ENCODE measurements at places on chromosomes 2 and 18.
A peak's percentile ranks its signal among the peaks of the same experiment; 100 is the strongest.

DNA sequence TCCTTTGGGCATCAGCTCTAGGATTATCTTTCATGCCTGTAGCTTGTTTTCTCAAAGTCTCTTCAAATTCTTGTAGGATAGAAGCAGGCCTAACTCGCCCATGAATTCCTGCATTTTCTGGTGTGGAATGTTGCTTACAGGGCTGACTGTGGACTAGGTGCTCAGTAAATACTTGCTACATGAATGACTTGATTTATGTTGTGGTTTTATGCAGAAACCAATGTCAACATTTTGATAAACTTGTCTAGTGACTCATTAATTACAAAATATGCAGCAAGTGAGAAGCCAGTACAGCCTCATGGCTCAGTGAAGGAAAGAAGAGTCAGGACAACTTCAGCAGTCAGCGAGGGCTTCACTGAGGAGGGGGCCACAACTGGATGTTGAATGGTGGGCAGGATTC lies 110.6 kb upstream of the SIX2 start:
- DNase-seq: no peak

DNA sequence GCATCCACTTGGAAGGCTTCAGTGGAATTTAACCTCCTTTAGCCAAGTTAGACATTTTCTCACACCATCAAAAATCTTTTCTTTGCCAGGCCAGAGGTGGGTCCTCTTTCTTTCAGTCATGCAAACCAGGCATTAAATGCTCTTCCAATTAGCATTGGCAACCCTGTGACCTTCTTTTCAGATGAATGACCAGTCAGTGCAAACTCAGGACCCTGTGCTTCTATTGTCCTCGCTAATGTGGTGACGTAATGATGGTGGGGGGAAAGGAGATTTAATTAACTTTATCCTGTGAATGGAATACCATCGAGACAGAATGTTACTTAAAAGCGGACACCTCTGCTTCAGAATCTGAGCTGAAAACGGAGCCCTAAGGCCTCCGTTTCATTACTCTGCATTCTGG lies 23.2 kb upstream of the STPG4 start:
- DNase-seq: no peak

DNA sequence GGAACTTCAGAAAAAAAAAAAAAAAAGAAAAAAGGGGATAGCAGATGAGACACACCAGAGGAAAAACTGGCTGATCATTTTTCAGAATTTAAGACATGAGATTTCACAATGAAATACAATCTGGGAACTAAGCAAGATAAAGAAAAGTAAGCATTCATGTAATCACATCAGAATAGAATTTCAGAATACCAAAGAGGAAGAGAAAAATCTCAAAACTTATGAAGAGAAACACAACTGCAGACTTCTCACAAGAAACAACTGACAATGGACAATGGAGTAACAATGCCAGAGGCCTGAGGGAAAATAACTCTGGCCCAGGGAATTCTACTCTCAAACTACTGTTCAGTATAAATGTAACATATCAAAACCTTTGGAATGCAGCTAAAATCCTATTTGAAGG lies 13.2 kb upstream of the RRM2 start:
- DNase-seq: no peak

DNA sequence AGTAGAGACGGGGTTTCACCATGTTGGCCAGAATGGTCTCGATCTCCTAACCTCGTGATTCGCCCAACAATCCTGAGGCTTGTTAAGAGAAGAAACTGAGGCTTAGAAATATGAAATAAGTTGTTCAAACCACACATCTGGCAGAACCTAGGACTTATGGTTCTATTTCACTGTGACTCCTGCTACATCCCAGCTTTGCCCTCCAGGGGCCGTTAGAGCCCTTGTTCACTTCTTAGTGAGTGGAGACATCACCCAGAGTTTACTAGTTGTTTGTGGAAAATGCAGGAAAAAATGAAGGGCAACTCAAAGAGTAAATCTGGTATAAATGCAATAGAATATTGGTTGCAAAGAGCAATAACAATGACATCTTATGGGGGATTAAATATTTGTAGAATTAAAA lies 43.9 kb downstream of the MARCHF4 start:
- no peak for DNase-seq

DNA sequence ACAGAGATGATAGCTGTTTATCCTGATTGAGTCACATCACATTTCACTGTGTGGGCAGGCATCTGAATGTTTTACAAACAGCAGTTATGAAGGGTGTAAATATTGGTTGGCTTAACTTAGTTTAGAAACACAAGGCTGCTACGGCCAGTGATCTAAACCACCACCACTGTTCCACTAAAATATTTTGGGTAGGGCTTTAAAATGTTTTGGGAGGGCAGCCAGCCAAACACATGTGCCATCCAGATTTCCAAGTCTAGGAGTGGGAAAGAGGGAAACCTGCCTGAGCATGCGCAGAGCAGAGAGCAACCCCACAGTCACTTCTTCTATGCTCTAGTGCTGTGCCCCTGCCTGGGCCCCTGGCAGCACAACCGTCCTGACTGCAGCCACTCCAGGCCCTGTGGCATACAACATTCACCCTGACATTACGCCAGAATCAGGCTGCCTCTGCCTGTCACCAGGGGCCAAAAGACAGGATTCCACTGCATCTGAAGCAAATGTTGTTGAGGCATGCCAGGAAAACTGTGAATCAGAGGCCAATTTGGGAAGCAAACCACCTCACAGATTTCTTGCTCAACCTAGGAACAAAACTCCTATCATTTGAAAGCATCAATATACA lies 74.8 kb upstream of the COL5A2 start:
- no peak for DNase-seq

- DNase-seq: no peak
These were observed 23.8 kb downstream of the SOWAHC start for GRCh38 chr2:109637749-109638570.

DNA sequence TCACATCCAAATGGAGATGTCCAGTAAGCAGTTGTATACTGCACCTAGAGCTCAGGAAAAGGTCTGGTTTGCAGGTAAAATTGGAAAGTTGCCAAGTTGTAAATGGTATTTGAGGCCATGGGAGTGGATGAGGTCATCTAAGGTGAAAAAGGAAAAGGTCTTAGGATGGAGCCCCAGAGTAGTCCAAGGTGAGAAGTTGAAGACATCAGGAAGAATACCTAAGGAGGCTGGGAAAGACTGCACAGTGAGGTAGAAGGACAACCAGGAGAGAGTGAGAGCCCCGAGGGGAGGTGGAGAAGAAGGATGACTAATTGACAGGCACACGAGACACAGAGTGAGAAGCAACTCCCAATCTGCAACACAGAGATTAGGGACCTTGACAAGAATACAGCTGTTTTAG lies 10.7 kb downstream of the DPP4 start:
- DNase-seq: no peak

GRCh38 chr2:229591611-229592010 lies 122.7 kb downstream of the DNER start:
- peak; percentile 70 for DNase-seq

DNA sequence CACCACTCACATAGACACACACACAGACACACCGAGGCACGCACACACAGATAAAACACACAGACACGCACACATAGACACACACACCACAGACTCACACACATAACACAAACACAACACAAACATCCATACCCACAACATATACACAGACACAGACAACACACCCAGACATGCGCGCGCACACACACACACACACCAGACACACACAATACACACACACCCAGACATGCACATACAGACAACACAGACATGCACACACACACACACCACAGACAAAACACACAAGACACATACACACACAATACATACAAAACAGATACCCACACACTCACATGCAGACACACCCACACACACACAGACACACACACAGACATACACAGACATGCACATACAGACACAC lies 95.4 kb upstream of the SMAD7 start:
- no peak for DNase-seq

DNA sequence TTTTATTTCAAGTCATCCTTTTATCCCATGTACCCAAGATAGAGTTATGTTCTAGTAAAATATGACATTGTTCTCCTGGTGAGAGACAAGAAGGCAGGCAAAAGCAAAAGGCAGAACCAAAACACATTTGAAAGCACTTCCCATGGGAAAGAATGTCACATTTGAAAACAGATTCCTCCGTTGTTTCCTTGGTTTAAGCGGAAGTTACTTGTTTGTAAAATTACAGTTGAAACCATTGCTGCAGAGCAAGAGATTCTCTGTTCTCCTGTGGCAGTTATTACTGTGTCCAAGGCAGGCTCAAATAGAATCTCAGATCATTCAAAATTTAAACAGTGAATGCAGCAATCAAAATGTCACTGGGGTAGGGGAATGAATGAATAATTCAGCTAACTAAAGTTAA lies 149.6 kb downstream of the MTCL1 start:
- no peak for DNase-seq

- DNase-seq: no peak
These were observed 26.6 kb downstream of the LRRFIP1 start for GRCh38 chr2:237653776-237654558.

DNA sequence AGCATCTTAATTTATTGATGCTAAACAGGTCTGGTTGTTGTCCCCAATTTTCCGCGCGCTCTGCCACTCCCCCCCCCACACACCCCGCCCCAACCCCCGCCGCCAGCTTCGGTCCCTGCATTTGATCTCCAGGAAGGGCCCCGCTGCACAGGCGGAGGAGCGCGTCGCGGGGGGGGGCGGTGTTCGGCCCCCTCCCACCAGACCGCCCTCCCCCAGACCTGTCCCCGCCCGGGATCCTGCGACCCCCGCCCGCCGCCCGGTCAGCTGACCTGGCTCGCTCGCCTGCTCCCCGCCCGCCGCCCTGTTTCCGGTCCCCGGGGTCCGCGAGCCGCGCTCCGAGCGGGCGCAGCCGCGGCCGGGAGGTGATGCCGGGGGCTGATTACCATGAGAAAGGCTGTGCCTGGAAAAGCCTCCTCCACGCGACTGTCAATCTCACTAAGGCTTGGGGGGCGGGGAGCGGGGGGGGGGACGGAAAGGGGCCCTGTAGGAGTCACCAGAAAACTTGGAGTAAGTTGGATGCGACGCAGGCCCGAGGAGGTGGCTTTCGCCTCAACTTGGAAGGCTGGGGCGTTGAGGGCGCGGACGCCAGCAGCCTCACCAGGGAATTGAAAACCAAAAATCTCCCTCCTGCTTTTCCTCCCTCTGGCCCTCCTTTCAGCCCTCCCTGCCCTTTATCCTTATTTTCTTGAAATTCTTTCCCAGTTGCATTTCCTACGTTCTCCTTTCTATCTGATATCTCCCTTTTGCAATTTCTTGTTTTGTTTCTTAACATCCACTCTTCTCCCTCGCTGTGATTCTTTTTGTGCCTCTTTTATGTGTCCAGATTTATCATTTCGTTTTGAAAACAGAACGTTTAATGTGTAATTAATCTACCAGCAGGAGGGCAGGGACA lies 4.4 kb upstream of the ZEB2 start:
- no peak for DNase-seq

DNA sequence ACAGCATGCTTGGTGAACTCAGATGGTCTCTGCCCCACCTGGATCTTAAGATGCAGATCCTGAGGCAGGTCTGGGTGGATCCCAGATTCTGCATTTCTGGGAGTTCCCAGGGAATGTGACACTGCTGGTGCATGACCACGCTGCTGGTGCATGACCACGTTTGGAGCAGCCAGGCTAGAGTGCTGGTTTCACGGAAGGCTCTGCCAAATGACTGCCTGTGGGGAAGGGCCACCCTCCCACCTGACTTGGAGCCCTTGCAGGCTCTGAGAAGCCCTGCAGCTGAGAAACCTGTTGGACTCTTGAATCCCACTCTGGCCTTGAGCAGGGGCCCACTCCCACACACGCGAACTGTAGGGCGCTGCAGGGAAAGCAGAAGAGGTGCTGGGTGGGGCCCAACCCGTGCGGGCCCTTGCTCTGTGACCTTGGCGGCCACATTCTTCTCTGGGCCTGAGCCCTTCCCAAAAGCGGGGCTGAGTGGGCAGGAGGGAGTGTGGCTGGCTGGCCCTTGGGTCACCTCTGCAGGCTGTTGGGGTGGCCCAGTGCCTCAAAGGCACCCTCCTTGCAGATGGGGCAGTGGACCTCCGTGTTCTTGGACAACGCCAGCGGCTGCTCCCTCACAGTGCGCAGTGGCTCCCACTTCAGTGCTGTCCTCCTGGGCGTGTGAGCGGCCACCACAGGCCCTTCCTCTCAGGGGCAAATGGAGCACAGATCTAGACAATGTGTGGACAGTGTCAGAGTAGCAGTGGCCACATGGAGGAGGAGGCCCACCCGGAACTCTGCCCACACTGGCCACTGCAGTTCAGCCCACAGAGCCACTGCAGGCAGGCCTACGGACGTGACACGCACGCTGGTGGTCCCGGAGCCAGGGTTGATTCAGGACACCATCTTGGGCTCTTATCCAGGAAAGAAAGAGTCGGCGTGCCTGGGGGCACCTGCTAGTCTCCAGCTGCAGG lies 7.9 kb downstream of the ERFE start:
- DNase-seq: no peak

DNA sequence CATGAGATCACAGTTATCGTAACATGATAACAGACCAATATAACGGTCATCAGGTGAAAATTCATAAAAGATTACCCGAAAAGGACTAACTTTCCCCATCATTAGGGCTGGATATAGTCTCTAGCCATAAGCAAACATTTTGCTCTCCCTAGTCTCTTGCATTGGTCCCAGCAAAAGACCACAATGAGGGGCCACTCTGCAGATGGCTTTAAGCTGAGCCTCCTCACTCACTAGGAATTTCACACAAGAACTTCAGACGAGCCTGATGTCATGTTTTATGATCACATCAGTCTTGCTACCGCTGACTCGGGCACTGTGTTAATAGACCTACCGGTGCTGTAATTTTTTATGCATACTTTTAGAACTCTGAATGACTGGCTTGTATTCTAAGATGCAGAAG lies 35.2 kb downstream of the STK17B start:
- no peak for DNase-seq

DNA sequence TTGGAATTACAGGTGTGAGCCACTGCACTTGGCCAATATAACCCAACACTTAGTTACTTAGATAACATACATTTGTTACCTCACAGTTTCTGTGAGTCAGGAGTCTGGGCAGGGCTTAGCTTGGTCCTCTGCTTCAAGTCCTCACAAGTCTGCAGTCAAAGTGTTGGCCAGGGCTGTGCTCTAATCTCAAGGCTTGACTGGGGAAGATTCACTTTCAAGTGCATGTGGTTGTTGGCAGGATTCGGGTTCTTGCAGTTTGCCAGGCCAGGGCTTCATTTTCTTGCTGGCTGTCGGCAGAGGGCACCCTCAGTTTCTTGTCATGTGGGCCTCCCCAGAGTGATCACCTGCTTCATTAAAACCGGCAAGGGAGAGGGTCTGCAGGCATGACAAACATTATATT lies 103.7 kb downstream of the SLC4A3 start:
- DNase-seq: no peak

- DNase-seq: peak; percentile 34
These were observed 49.7 kb upstream of the CD28 start for GRCh38 chr2:203656522-203657287.
